ENCODE measurements at places on chromosomes 4 and X. TPM values are rescaled to one million over a fixed set of nuclear protein-coding genes. Genes with fewer than 3 reads are reported as not detected.

GRCh38 chrX:111322231-111322855, 52.1 kb upstream of the CAPN6 start:
- H3K27me3 ChIP-seq = no peaks in the 10 kb centered on the region
- no peak overlapping the region for H3K27ac ChIP-seq
- no peak overlapping the region for H3K4me3 ChIP-seq

GRCh38 chrX:20664774-20665173, 398.1 kb upstream of the RPS6KA3 start:
- H3K36me3 ChIP-seq = no peaks in the 10 kb centered on the region
- no peaks in the 10 kb centered on the region for H3K27me3 ChIP-seq
- no peak for DNase-seq

DNA sequence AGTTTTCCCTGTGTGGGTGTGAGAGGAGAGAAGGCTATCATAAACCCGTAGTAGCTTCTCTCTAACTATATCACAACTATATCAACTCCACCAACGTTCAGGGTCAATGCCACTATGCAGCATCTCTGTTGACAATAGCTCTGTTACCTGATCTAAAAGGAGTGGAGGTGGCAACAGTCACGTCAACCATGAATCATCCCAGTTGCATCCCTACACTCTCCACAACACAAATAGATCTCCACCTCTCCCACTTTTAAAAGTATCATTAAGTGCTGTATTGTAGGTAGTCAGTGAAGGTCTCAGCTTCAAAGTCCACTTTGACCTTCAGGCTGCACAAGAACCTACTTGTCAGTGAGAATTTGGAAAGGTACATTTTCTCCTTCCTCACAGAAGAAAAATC, 600.5 kb upstream of the GRIA3 start:
- no peak for DNase-seq
- no peaks in the 10 kb centered on the region for H3K27me3 ChIP-seq
- no peak overlapping the region for H3K27ac ChIP-seq
- no peak overlapping the region for H3K4me3 ChIP-seq
- no peaks in the 10 kb centered on the region for H3K4me1 ChIP-seq
- H3K36me3 ChIP-seq = no peaks in the 10 kb centered on the region

GRCh38 chr4:139144161-139144859, 32.7 kb downstream of the ELF2 start:
- H3K4me1 ChIP-seq = peaks cover 25% of the 10 kb centered on the region
- no peak overlapping the region for H3K4me3 ChIP-seq
- no peaks in the 10 kb centered on the region for H3K27me3 ChIP-seq

DNA sequence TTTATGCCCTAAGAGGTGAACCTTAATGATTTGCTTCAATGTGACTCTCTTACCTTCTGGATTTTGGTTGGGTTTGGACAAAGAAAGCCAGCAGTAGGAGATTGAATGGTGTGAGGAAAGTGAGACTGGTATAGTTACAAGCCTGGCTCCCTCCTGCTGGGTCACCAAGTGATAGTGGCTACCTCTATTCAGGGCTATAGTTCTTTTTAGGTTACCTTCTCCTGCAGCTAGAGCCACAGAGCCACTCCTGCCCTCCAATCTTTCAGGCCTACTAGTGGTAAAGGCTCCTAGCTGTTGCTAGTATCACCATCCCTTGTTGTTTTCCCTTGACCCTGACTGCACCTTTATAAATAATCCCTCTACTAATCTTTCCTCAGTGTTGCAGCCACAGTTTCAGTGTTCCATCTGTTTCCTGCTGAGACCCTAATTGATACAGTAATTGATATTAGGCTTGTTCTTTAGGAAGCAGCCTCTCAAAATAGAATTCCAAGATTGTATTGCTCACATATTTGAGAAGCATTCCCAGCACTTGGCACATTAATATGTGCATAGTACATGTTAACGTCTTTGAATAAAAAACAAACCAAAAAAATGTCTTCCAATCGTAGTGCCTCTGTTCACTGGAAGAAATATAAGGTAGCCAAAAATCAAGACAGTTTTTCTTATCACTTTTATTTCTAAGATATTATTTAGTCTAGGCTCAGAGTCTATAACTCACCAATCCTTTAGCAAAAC, 82.3 kb downstream of the SRPX start:
- no peaks in the 10 kb centered on the region for H3K27me3 ChIP-seq
- H3K36me3 ChIP-seq = no peaks in the 10 kb centered on the region
- no peak for DNase-seq
- no peak overlapping the region for H3K4me3 ChIP-seq
- H3K4me1 ChIP-seq = no peaks in the 10 kb centered on the region

DNA sequence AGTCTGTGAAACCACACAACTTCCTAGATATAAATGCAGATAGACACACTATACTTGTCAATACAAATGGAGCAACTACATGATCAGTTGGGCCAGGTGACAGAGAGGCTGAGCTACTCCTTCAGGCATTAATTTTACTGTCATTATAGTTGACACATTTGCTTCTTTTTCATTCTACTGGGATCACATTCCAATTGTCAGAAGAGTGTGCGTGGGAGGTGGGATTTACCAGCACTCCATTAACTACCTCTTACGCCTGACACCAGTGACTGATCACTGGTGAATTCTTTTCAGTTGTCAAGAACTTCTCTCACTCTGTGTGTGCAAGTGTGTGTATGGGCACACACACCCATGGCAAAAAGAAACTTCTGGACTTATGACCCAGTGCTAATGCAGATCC, 94.2 kb upstream of the DIAPH2 start:
- H3K36me3 ChIP-seq = no peaks in the 10 kb centered on the region
- DNase-seq = no peak
- no peak overlapping the region for H3K4me3 ChIP-seq
- no peak overlapping the region for H3K27ac ChIP-seq
- H3K4me1 ChIP-seq = no peaks in the 10 kb centered on the region

DNA sequence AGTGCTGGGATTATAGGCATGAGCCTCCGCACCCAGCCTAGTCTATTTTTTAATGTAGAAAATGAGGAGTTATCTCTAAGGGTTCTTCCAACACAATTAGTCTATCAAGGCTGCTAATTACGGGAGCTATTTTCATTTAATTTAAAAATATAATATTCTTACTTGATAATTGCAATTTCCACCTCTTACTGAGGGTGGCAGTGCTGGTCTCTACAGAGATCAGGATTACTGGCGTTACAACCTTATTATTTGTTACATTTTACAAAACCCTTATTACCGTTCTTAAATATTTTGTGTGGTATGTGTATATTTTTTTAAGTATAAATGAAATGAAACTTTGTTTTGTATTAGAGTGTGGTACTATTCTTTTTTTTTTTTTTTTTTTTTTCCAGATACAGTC, 17.6 kb upstream of the GK start:
- peaks cover 2% of the 10 kb centered on the region for H3K4me1 ChIP-seq
- H3K36me3 ChIP-seq = no peaks in the 10 kb centered on the region
- H3K27ac ChIP-seq = no peak overlapping the region
- no peak overlapping the region for H3K4me3 ChIP-seq
- DNase-seq = peak; percentile 66

GRCh38 chrX:112820364-112821268, 20.0 kb downstream of the AMOT start:
- H3K4me3 ChIP-seq = no peak overlapping the region
- peaks cover 11% of the 10 kb centered on the region for H3K4me1 ChIP-seq
- H3K27ac ChIP-seq = peak overlapping the region; percentile 58
- DNase-seq = no peak

GRCh38 chr4:129966175-129966574, 870.2 kb downstream of the C4orf33 start:
- no peaks in the 10 kb centered on the region for H3K4me1 ChIP-seq
- H3K36me3 ChIP-seq = no peaks in the 10 kb centered on the region
- DNase-seq = no peak
- no peaks in the 10 kb centered on the region for H3K27me3 ChIP-seq
- no peak overlapping the region for H3K4me3 ChIP-seq

DNA sequence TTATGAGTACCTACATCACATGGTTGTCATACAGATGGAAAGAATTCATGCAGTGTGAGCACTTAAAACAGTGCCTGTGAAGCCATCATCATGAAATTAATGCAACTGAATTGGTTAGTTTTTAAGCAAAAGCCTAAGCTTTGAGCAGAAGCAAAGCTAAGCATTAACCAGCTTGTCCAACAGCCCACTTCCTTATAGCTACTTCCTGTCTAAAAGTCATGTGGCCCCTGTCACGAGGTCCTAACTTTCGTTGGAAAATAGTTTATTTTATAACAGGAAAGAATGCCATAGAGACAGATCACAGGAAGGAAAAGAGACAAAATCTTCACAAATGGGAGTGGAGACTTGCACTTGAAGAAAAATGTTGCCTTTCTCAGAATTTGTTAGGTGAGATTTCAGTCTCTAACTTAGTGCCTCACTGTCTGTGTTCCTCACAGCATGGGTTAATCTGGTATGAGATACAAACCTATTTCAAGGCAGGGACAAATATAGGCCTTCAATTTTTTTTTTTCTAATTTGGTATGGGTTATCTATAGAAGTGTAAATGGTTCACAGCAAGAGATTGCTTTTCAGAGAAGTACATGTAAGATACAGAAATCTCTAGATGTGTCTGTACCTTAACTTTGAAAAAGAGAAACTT, 27.7 kb upstream of the VCX start:
- DNase-seq = no peak
- no peak overlapping the region for H3K27ac ChIP-seq
- H3K4me3 ChIP-seq = no peak overlapping the region
- H3K4me1 ChIP-seq = no peaks in the 10 kb centered on the region

DNA sequence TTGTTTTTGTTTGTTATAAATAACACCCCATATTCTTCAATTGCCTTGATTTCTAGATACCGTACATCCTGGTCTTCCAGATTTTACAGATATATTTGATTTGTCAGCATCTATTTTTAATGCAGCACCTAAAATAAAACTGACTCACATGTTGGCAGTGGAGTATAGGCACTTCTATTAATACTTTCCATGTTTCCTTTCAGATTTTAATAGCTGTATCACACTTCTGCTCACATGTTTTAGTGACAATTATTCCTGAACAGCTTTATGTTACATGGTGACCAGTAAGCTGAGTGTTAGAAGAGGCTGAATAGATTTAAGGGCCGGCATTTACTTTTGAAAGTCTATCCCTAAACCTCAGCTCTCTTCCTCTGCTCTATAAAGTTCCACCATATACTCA, 46.1 kb downstream of the C4orf46 start:
- no peak for DNase-seq
- no peak overlapping the region for H3K4me3 ChIP-seq
- H3K36me3 ChIP-seq = no peaks in the 10 kb centered on the region
- H3K27ac ChIP-seq = no peak overlapping the region

DNA sequence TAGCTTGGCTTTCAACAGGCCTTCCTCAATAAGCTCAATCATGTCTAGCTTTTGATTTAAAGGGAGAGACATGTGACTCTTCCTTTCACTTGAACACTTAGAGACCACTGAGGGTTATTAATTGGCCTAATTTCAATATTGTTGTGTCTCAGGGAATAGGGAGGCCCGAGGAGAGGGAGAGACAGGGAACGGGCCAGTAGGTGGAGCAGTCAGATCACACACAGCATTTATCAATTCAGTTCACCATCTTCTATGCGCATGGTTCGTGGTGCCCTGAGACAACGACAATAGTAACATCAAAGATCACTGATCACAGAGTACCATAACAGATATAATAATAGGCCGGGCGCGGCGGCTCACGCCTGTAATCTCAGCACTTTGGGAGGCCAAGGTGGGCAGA, 17.8 kb downstream of the ZNF81 start:
- H3K4me3 ChIP-seq = no peak overlapping the region
- no peaks in the 10 kb centered on the region for H3K27me3 ChIP-seq
- peaks cover 11% of the 10 kb centered on the region for H3K36me3 ChIP-seq
- peak; percentile 68 for DNase-seq

YY2 gene
- total RNA-seq = 1.4 TPM

CT55 gene
- total RNA-seq = not detected

CXCL8 gene
- 10.8 TPM for total RNA-seq

KCNIP4 gene
- total RNA-seq = not detected

DKK2 gene
- total RNA-seq = not detected

UGT2B11 gene
- total RNA-seq = not detected

RHOH gene
- total RNA-seq = 107 TPM

RAB39B gene
- total RNA-seq = 9.9 TPM
